ENCODE measurements at places on chromosomes 7 and 10.
A peak's percentile ranks its signal among the peaks of the same experiment; 100 is the strongest.

GRCh38 chr7:71650653-71651337 lies 518.9 kb downstream of the GALNT17 start:
- DNase-seq, result no peak

DNA sequence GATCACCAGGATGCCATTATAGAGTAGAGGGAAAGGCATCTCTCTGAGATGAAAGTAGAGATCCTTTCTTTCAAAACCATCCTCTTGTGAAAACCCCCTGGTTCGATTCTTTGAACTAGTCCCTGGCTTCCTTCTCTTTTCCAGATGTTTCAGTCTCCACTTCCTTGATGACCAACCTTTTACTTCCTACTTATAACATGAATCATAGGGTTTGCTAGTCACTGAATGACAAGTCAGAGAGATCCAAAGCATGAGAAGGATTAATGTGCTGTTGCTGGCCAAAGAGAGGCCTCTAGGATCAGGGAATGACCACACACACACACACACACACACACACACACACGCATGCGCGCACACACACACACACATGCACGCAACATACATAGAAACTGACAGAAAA lies 161.1 kb upstream of the FRMD4A start:
- DNase-seq, result no peak

GRCh38 chr10:107474650-107475049 lies 310.1 kb upstream of the SORCS1 start:
- DNase-seq, result no peak

- no peak for DNase-seq
Measured at GRCh38 chr7:37089972-37090371, 358.7 kb downstream of the ELMO1 start.

DNA sequence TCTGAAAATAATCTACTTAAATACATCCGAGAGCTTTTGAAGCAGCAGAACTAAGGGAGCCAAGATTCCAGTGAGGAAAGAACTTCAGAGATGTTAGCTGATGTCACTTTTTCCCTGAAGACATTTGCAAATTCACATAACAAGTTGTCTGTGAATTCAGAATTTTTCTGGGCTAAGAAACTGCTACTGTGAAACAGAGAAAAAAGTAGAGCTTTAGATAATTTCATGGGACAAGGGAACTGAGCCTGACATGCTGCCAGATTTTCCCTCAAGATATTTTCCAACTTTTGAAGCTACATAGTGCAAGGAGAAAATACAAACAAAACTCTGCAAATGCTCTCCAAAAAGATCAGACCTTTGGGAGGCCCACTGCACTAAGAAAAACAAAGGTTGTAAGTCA lies 484.2 kb downstream of the ANKRD7 start:
- DNase-seq, result peak; percentile 7

DNA sequence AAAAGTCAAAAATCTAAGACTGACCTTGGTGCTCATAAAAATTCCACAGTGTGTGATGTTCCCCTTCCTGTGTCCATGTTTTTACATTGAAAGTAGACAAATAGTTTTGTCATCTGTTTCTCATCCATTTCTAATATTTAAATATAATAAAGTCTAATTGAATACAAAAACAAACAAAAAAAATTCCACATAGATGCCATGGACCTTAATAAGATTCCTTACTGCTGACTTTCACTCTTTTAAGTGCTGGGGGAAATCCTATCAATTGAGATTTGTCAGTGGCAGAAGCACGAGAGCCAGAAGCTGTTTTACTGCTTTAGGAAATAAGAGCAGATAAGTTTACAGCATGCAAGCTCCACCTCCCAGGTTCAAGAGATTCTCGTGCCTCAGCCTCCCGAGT lies 310.0 kb downstream of the ABCA13 start:
- DNase-seq, result no peak

GRCh38 chr10:82377608-82378007 lies 502.6 kb downstream of the NRG3 start:
- no peak for DNase-seq

- DNase-seq, result no peak
Measured at GRCh38 chr7:99253369-99253768, 19.3 kb upstream of the MYH16 start.

GRCh38 chr7:39501358-39501757 lies 64.8 kb upstream of the YAE1 start:
- DNase-seq, result no peak

DNA sequence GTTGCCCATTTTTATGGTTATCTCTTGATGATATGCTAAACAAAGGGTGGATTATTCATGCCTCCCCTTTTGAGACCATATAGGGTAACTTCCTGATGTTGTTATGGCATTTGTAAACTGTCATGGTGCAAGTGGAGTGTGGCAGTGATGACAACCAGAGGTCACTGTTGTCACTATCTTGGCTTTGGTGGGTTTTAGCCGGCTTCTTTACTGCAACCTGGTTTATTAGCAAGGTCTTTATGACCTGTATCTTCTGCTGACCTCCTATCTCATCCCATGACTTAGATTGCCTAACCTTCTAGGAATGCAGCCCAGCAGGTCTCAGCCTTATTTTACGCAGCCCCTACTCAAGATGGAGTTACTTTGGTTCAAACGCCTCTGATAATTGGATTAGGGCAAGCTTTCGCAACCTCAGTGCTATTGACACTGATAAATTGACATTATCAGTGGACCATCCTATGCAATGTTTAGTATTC lies 36.9 kb downstream of the BAG3 start:
- DNase-seq, result no peak

DNA sequence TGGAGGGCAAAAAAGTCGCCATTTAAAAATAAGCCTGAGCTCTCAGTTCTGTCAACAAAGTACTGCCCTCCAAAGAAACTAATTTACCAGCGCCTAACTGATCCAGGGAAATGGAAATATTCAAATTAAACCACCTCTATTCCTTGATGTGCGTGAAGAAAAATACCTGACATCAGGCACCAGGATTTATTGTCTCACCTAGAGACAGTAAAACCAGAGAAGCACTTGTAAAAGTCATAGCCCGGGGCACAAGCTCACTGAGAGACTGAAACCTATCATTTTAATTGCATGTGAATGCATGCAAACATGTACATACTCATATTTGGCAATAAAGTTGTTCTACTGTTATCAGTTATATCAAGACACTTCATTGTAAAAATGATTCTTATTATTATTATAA lies 147.3 kb upstream of the VSTM2A start:
- DNase-seq, result peak; percentile 3

DNA sequence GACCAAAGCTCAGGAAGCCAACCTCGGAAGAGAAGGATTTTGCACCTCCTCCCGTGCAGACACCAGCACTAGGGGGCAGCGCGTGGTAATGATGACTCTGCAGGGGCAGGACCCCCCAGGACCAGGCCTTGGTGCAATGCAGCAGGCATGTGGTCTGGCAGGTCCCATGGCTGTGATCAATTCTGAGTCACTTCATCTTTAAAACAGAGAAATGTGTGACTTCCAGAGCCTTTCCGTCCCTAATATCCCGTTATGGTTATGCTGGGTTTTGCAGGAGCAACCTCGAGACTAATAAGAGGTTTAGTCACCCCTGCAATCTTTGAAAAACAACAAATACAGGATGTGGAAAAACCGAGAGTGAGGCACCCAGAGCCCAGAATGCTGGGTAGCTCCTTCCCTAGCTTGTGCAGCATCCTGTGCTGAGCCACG lies 30.2 kb upstream of the GJD4 start:
- no peak for DNase-seq

DNA sequence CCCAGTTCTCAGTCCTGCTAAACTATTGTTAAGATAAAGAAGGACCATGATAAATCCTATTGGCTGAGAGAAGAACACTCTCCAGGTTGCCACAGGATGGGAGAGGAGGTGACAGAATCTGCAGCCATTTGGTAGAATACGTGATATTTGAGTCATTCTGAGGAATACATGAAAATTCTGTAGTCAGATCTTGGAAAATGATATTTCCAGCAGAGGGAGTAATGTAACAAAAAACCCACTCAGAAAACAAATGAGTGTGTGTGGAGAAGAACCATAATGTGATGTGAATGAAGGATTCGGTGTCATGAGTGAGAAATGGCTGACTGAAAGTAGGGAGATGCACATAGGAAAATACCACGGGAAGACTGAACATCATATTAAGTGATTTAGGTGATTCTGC lies 128.5 kb upstream of the PFKP start:
- no peak for DNase-seq

DNA sequence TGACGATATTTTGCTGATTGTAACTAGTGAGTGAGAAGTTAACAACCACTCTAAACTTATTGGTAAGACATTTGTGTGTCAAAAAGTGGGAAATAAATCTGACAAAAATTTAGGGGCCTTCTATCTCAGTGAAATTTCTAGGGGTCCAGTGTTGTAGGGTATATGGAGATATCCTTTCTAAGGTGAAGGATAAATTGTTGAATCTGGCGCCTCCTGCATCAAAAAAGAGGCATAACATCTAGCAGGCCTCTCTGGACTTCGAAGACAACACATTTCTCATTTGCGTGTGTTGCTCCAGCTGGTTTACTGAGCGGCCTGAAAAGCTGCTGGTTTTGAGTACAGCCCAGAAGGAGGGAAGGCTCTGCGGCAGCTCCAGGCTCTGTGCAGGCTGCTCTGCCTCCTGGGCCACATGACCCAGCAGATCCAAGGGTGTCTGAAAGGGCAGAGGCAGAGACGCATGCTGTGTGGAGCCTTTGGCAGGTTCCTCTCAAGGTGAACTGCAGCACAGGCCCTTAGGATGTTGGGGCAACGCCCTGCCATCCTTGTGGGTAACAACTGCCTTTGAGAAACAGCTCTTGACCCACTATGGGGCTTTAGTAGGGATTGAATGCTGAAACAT lies 72.4 kb downstream of the LMBR1 start:
- DNase-seq, result no peak

- no peak for DNase-seq
Measured at GRCh38 chr7:55545496-55545895, 26.8 kb downstream of the VOPP1 start.

- DNase-seq, result no peak
Measured at GRCh38 chr10:126080291-126080825, 184.0 kb downstream of the FANK1 start.

- peak; percentile 4 for DNase-seq
Measured at GRCh38 chr7:110051372-110051771, 1039.6 kb upstream of the LRRN3 start.

GRCh38 chr7:94212160-94212559 lies 182.5 kb upstream of the COL1A2 start:
- no peak for DNase-seq

DNA sequence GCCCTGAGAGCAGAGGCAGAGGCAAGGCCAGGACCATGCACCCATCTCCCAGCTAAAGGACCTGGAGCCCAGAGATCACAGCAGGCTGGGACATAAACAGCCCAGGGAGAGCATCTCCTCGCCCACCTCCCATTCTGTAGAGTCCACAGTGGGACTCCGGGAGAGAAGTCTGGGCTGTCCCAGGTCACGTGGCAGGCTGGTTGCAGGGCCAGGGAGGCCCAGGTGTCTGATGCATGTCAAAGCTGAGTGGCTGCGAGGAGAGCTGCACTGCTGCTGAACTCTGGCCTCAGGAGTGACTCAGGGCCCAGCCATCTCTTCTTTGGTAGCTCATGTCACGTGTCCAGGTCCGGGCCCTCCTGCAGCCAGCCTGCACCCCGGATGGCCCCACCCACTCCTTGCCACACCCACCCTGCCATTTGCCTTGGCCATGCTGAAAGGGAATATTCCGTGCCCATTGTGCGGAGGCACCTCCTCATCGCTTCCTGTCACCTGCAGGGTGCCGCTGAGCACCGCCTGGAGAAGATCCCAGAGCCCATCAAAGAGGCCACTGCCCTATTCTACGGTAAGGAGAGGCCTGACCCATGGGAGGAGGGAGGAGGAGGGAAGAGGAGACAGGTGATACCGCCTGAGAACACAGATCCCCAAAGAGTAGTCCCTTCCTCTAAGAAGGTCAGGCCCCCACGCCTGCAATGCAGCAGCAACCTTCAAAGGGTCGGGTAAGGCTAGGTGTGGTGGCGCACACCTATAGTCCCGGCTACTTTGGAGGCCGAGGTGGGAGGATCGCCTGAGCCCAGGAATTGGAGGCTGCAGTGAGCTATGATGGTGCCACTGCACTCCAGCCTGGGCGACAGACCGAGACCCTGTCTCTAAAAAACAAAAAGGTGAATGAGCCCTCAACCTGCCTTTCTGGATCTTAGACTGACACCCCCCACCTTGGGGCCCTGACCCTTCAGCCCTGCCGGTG lies 12.6 kb upstream of the SH2B2 start:
- DNase-seq, result peak; percentile 72

- no peak for DNase-seq
Measured at GRCh38 chr10:65183236-65183635, 1662.0 kb downstream of the REEP3 start.

DNA sequence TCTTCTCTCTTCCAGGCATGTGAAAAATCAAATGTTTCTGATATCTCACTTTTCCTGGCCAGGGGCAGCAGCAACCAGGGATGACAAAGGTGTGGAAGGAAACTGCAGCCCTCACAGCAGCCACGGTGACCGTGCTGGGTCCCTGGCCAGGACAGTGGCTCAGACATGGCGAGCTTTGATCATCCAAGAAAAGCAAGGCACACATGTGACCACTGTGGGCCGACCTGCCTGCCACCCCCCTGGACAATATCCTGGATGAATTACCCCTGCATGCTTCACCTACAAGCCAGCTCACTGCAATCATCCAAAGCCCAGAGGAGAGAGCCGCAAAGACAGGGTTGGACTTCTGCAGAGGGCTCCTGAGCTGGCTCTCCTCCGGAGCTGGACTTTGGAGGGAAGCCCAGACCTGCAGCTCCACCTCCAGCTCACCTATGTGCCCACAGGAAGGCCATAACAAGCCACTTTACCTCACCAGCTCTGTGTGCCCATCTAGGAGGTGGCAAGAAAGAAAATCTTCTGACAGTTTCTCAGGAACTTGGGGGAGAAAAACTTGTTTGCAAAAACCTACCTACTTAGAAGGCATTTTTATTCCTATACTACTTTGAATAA lies 2.7 kb downstream of the CHST15 start:
- no peak for DNase-seq

DNA sequence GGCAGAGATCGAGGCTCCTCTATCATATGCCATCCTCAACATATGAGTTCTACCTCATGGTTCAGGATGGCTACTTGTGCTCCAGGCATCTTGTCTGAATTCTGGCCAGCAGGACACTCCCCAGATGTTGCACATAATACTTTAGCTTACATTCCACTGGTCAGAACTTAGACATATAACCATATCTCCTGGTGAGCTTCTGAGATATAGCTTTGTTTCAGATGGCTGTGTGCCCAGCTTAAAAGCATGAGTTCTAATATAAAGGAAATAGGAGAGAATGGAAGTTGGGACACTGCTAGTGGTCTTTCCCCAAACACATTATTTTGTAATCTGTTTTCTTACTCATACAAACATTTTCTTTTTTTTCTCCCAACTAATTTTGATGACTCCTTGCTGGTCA lies 50.8 kb upstream of the IFRD1 start:
- no peak for DNase-seq

- DNase-seq, result no peak
Measured at GRCh38 chr10:109823196-109823595, 100.1 kb downstream of the XPNPEP1 start.

DNA sequence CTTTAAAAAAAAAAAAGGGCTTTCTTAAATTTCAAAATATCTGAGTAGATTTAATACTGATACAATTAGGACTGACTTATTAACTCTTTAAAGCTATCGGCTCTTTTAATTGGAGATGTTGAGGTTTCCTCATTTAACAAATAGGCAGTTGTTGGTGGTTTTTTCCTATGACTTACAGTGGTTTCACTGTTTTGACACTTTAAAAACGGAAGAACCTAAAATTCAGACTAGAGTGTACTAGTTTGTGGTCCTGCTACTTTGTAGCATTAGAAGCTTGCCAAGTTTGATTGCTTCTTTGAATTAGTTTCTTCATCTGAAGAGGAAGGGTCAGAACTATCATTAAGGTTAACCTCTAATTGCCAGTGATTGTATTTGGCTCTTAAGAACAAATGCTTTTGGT lies 27.7 kb downstream of the CUL1 start:
- no peak for DNase-seq

- DNase-seq, result peak; percentile 63
Measured at GRCh38 chr7:151900986-151901621, 24.2 kb upstream of the PRKAG2 start.

Data from stomach (tissue), 19 donors.